ENCODE measurements at places on chromosomes 11 and 22.

GRCh38 chr11:122311216-122311755 is 195.3 kb upstream of the BLID start:
- DNase-seq: no peak

GRCh38 chr22:49555526-49555925 is 272.1 kb downstream of the BRD1 start:
- DNase-seq: no peak

GRCh38 chr11:67271541-67272284 is 5.4 kb downstream of the GRK2 start:
- DNase-seq: no peak

- no peak for DNase-seq
Measured at GRCh38 chr22:43364169-43364435, 20.9 kb upstream of the SCUBE1 start.

- no peak for DNase-seq
Measured at GRCh38 chr11:93330446-93330984, at the start of gene DEUP1. DEUP1 (plus strand) TSS chr11:93330742; CDS start chr11:93332260, 1,518 bp downstream.

- DNase-seq: no peak
Measured at GRCh38 chr11:129224538-129224937, 32.4 kb upstream of the ARHGAP32 start.

GRCh38 chr11:2136209-2136951 is 2.8 kb downstream of the IGF2 start:
- no peak for DNase-seq

GRCh38 chr22:22362936-22363335 is 118.3 kb downstream of the VPREB1 start:
- DNase-seq: peak; percentile 51

DNA sequence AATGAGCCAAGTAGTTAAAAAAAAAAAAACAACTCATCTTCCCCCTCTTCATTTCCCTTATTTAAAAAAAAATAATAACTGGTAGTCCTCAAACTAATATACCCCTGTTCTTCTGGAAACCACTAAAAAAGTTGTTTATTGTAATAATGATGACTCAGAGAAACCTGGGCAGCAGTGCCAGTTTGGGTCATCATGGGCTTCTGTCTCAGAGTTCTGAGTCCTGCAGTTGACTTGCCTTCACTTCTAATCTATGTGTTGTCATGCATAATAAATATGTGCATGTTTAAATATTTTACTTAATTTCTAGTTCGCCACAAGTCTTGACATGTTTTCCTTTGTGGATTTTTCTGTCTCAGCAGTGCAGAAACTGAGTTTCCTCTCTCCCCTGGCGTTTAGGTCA is 46.8 kb downstream of the PPP2R1B start:
- no peak for DNase-seq

- DNase-seq: no peak
Measured at GRCh38 chr11:12715941-12716340, 41.7 kb downstream of the TEAD1 start.

DNA sequence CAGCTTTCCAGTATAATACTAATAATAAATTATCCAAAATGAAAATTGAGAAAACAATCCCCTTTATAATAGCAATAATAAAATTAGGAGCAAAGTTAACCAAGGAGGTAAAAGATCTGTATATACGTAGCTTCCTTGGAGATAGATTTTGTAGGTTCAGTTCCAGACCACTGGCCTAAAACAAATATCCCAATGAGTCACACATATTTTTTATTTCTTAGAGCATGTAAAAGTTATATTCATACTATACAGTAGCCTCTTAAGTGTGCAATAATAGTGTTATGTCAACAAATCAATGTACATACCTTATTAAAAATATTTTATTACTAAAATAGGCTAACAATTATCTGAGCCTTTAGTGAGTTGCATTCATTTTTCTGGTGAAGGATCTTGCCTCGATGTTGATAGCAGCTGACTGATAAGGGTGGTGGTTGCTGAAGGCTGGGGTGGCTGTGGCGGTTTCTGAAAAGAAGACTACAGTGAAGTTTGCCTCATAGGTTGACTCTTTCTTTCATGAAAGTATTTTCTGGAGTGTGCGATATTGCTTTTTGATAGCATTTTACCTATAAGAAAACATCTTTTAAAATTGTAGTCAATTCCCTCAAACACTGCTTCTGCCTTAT is 178.5 kb downstream of the ARHGAP42 start:
- peak; percentile 37 for DNase-seq

DNA sequence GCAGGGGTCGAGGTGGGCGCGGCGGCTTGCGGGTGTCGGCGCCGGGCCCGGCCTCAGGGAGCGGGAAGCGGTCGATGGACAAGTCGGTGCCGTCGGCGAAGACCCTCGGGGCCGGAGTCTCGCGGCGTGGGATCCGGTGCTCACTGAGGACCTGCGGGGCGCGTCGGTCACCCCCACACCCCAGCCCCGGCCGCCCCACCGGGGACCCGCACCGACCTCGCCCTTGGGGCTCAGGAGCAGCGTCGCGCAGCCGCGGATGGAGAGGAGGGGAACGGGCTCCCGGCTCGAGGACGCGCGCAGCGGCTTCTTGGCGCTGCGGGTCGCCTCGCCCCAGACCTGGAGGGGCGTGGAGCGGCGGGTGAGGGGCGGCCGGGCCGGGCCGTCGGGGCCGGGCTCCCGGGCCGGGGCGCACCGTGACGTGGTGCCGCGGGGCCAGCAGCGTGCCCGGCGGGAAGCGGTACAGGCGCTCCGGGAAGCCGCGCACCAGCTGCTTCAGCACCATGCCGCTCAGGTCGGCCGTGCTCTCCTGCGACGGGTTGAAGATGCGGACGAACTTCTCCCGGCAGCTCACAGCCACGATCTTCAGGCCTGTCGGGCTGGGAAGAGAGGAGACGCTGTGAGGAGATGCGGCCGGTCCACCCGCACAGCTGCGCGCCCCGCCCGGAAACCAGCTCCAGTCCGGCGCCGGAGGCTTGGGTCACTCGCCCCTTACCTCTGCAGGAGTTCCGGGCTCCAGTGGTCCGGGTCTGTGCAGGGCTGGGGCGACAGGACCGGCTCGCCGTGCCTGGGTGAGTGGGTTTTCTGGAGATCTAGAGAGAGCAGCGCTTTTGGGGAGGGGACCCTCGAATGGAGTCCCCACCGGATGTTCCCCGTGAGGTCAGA is 4.5 kb downstream of the LMNTD2 start:
- DNase-seq: no peak

GRCh38 chr11:13252438-13252837 is 25.2 kb upstream of the BMAL1 start:
- DNase-seq: no peak

Data from OCI-M1 (cell line).